Fibroblast of skin of right quadriceps (primary cell): ENCODE measurements at places on chromosomes 11 and 22.

DNA sequence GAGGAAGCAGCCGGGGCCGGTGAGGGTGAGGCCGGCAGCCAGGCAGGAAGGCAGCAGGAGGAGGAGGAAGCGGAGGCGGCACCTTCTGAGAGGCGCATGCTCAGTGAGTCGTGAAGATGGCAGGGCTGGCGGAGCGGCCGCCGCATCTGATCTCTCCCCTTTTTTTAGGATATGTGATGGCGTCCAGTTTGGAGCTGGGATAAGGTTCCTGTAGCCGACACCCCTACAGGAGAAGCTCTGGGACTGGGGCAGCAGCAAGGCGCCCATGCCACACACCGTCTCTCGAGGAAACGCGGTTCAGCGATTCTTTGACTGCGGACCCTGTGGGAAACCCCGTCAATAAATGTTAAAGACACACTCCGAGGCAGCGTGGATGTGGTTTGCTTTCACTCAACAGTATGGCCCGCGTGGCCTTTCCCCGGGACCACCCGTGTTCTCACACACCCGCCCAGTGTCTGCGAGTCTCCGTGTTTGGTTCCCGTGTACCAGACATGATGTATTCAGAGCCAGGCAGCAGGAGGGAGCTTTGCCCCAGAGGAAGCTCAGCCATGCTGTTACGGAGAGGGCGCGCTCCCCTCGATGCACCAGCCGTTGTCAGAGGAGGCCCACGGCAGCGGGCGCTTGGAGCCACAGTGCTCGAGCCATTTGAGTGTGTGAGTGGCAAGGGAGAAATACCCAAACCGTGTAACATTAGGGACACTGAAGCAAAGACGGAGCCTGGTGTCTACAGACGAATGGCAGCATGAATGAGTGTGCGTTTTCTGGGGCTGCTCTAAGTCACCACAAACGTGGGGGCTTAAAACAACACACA is 27.7 kb upstream of the PARVB start:
- DNase-seq: no peak

DNA sequence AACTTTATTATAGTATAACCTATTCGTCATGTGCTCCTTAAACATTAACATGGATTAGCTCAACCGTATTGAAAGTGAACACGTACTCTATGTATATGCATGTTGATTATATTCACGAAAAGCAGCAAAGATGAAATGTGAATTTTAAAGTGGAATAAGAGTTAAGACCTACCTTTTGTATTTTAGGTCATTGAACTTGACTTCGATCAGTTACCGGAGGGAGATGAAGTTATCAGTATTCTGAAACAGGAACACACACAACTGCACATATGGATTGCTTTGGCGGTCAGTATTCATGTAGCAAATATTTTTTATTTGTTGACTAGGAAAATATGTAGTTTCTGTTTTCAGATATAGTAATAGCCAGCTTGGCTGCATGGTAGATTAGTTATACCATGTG is 1.4 kb downstream of the CTR9 start:
- DNase-seq: no peak

GRCh38 chr11:45085646-45086501 is 60.6 kb upstream of the PRDM11 start:
- DNase-seq: no peak

GRCh38 chr11:128725630-128726319 is 31.9 kb downstream of the FLI1 start:
- DNase-seq: peak; percentile 40

GRCh38 chr11:8298801-8299786 is 35.4 kb upstream of the LMO1 start:
- no peak for DNase-seq

DNA sequence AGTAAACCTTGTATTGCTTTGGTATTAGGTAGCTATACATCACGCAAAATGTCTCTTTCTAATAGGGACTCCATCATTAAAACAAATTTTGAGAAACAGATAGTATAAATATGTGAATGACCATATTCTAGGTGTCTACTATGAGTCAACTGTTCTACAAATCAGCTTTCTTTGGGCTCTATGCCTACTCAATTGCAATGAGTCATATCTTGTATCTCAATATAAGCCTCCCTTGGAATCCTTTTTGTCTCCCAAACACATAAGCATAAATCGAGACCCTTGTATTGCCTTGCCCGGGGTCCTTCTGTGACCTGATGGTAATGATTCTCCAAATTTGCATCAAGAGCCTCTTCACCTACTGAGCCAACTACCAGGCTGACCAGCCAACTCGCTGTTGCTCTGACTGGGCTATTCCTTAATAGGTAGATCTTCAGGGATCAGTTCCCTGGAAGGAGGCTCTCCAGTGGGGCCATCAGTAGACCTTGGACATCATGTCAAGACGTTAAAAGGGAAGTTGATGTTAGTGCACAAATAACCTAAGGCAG is 22.2 kb downstream of the BLID start:
- DNase-seq: peak; percentile 68

DNA sequence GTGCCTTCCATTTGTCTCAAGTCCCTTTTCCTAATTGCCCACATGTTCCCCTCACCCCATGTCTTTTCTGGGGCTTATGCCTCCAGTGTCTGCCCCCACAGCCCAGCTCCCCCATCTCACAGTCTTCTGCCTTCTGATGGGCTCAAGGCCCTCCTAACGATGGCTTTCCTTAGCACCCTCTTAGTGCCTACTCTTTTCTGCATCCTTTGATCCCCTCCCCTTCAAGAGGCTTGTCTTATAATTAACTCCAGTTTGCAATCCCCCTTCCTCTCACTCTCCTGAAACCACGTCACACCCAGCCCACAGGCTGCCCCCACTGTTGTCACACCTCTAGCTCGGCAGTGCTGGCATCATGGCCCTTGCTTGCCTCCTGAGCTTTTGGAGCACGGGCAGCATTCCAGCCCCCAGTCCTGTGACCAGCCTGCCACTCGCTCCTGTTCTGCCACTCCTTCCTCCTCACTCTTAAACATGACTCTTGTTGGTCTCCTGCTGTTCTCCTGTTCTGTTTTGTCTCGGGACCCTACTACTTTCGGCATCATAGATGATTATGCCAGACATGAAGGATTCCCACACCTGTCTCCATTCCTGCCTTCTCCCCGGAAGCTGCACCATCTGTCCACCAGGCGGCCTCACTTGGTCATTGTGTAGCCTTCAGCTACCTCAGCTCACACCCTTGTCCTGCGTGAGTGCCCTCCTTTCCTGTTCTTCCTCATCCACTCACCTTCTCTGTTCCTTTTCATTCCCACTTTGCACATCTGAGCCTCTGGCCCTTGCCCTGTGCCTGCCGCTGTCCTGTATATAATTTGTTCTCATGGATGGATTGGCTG is 26.1 kb downstream of the UBE2L3 start:
- no peak for DNase-seq

DNA sequence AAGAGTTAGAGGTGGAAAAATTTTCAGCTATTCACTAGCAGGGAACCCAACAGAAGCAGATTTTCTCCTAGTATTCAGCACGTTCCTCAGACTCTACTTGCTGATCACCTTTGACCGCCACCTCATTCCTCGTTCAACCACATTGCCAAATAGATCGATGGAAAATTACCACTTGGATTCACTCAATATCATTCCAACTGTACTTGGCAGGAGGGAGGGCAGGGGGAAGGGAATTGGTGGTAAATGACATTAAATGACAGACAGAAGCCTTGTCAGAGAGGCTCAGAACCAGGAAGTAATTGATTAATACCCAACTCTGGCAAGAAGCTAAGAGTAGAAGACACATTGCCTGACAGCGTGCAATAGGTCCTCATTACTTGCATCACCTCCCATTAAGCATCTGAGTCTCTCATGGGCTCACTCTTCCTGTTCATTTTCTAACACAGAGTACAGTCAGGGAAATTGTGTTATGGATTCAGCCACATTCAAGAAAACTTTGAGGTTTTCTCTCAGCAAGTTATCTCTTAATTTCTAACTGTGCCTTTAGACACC is 240.5 kb upstream of the FAT3 start:
- DNase-seq: no peak

DNA sequence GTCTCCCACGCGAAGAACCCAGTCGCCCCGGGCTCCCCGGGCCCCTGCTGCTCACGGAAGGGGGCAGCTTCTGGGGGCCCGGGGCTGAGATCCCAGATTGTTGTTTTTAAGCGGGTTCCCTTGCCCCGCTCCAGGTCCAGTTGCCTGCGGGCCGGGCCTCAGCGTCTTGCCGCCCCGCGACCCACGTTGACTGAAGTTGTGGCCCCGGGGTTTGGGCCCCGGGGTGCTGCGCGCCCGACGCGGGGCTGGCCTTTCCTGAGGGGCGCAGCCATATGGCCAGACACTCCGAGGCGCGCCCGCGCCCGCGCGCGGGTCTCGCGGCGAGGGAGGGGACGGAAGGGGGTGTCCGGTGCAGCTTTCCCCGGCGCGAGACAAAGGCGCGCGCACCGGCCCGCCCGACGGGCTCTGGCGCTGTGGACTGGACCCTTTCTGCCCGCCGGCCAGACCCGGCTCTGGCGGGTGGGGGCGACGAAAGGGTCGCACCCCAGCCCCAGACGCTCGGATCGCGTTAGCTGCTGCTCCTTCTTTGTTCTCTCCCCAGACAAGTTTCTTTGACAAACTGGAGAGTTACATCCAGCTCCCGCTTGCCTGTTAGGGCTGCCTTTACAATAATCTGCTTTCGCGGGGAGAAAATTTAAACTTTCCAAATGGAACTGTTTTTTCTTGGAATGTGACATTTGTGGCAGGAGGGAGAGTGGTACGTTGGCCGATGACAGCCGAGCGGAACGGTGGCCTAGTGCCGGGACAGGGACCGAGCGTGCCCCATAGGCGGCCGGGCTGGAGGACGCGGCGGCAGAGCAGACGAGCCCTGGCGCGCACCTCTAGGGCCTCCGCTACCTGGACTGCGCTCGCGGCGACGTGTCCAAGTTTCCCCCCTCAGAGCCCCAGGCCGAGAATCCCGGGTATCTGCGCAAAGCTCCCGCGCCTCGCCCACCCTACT is 716 bp downstream of the AMOTL1 start:
- peak; percentile 43 for DNase-seq

GRCh38 chr22:37777122-37777687 is 30.5 kb upstream of the GCAT start:
- peak; percentile 75 for DNase-seq

GRCh38 chr22:18023509-18024275 is 669 bp downstream of the MICAL3 start:
- DNase-seq: peak; percentile 80

- DNase-seq: no peak
These were observed 426.0 kb downstream of the TBC1D22A start for GRCh38 chr22:47188261-47189055.

- peak; percentile 91 for DNase-seq
These were observed 39.9 kb downstream of the SERGEF start for GRCh38 chr11:17972987-17973386.

- DNase-seq: no peak
These were observed 613.8 kb upstream of the TENM4 start for GRCh38 chr11:80054582-80055165.

DNA sequence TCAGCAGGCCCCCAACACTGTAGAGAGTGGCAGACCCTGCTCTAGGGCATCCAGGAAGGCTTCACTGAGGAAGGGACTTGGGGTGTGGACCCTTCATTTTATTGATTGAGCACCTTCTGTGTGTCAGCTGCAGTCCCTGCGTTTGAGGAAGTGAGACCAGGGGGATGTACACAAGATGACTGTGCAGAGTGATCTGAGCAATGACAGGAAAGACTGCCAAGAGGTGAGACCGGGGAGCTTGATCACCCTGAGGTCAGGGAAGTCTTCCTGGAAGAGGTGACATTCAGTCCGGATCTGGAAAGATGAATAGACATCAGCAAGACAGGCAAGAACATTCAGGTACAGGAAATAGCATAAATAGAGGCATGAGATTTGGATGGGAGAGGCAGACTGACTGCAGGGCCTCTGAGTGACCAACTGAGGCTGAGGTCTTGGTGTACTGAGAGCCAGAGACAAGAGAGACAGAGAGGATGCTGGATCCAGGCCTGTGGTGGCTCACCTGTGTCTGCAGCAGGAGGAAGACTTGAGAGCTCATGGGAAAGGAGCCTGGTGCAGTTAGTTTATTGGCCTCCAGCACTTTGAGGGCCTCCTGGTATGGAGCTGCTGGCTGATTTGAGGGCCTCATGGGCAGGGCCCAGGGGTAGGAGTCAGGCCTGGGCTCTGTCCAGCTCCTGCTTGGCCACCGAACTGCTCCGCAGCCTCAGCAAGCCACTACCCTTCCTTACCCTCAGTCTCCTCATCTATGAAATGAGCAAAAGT is 5.2 kb downstream of the DGAT2 start:
- DNase-seq: no peak

- no peak for DNase-seq
These were observed 2.5 kb downstream of the MPPED2 start for GRCh38 chr11:30583476-30584280.

- DNase-seq: no peak
These were observed 19.9 kb downstream of the IFT27 start for GRCh38 chr22:36756031-36756430.

DNA sequence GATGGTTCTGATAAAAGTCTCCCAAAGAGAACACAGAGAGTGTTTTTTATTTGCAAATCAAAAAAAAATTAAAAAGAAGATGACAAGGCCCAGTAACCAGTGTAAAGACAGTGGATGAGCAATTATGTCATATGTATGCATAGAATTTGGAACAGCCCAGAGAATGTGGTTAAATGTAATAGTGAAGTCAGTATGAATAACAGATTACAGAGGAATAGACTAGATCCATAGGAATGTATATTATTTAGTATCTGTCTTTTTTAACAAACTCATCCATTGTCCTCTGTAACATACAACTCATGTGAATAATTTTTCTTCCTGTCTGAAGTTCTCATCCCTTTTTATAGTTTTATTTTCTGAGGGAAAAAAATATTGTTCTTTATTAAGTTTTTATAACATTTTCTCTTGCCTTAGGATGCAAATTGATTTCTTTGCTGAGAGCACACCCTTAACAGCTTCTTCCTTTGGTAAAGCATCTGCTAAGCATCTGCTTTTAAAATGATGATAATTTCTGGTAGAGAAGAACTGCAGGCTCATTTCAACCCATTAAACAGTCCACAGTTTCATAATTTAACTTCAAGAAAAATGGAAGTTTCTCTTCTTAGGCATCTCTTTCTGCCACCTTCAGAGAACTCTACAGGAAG is 266.5 kb upstream of the MTNR1B start:
- peak; percentile 89 for DNase-seq

GRCh38 chr22:44603767-44604166 is 98.2 kb upstream of the PRR5 start:
- no peak for DNase-seq

- DNase-seq: no peak
These were observed 34.5 kb downstream of the TENM4 start for GRCh38 chr11:79406376-79406775.

- no peak for DNase-seq
These were observed 10.9 kb upstream of the TSKU start for GRCh38 chr11:76772100-76772782.
